Stimulated activated CD4-positive, alpha-beta T cell treated with anti-CD3 and anti-CD28 coated beads, Interleukin-15, amount 100 ng/mL, for 24 hours (primary cell): ENCODE measurements at places on chromosomes 16 and 17.

- DNase-seq, result peak; percentile 53
Measured at GRCh38 chr16:1533443-1533951, at the start of gene TMEM204. Gene TMEM204 (plus strand): TSS chr16:1533666. CDS start chr16:1534276, 610 bp downstream.

DNA sequence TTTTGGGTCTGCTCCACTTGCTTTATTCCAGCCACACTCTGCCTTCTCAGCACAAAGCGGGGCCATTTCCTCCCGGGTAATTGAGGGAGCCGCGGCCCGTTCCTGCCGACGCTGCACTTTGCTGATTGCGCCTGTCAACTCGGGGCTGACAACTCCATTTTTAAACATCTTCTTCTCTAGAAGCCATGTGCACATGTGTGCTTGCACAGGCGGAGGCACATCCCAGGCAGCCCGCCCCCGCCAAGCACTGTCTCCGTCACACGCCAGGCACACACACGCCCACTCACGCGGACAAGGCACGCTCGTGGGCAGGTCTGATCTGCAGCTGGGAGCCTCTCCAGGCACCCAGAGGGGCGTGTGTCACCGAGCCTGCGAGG, 63.2 kb downstream of the ENGASE start:
- no peak for DNase-seq

DNA sequence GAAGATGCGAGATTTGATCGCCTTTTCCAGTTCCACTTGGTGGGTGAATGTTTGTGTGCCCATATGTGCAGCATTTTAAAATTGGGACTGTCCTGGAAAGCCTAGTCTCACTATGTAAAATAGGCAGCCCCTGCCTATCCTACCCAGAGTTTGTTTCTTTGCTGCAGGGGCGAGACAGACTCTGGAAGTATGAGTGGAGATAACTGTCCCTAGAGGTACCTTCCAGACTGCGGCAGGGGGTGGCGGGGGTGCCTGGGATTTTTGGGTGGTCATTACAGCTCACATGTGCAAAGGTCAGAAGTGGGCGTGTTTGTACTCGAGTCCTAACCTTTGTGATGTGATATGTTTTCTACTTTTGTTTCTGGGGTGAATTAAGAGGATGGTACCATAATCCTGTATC, 36.6 kb downstream of the MPRIP start:
- DNase-seq, result no peak

DNA sequence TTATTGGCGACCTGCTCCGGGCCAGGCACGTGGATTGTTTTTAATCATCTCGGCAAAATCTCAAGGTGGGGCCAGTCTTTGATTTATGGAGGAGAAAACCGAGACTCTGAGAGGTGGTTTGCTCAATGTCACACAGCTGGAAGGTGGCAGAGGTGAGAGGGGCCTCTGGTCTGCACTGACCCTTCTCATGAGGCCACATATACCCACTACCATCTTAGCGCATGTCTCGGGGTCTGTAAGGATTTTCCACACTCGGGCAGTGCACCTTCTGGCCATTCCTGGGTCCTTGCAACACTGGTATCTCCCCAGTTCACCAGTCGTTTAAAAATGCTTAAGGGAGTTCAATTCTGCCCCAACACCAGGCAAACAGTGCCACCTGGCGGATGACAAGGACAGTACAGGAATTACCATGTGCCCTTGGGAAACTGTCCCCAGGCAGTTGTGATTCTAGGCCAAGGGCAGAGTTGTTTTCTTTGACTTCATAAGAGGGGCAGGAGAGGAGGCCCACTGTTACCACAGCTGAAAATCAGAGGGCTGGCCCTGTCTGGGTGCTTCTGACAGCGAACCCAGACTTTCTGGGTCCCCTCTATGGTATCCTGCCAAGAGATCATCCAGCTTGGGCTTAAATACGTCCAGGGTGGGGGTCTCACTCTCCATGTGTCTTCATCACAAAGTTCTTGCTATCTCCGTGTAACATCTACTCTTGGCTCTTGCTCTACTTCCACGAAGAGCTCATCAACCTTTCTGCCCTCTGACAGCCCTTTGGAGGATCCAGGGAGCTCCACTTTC, 39.4 kb upstream of the RAI1 start:
- DNase-seq, result peak; percentile 86

- DNase-seq, result no peak
Measured at GRCh38 chr17:48645639-48646182, 19.6 kb upstream of the HOXB9 start.

DNA sequence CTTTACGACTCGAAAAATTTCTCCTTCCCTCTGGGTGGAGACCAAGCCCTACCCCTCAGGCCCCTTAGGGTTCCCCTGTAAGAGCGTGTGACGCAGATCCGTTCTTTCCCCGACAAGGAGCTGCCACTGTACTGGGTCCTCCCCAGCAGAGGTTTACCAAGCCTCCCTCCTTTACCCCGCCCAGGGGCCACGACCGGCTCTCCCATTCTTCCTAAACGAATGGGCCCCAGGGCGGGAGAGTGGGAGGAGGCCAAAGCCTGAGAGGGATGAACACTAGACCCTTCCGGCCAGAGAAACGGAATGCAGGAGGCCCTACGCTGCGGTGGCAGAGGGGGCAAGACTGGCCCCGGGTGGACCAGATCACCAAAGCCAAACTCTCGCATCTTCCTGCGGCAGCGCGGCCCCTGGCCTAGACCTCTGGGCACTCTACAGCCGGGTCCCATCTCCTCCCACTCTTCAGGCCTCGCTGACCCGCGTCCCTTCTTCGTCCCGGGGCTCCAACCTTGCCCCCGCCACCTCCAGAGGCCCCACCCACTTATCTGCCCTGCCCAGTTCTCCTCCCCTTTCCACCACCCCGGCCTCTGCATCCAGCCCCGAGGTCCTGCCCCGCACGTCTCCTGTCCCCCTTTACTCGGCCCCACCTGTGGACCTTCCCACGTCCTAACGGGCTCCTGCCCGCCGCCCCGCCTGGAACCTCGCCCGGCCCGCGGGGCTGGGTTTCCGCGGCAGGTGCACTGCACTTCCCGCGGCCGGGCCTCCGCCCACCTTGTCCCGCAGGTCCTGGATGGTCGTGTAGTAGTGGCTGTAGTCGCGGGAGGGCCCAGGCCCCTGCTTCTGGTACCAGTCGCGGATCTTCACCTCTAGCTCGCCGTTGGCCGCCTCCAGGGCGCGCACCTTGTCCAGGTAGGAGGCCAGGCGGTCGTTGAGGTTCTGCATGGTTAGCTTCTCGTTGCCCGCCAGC, 765 bp downstream of the KRT19 start:
- DNase-seq, result peak; percentile 8

GRCh38 chr17:9472541-9472940, 103.1 kb downstream of the STX8 start:
- no peak for DNase-seq

DNA sequence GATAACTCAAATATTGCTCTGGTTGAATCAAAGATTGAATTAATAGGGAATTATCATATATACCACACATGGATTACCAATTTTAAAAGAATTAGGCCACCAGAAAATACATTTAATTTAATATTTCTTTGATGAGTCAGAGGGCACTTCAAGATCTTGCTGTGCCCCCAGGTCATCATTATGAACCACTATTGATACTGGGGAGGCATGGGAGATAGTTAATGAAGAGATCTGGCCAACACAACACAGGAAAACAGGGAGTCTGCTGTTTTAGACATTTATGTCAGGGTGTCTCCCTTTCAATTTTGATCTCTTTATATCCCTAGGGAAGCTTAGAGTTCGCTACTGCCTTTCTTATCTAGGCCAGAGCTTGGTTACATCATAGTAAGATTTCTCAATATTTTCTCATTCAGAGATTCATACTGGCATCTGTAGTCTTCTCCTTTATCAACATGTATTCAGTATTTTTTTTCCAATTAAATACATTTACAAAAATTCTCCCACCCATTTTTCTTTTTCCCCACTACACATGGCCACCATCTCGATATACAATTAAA, 158.3 kb upstream of the ZFHX3 start:
- no peak for DNase-seq

DNA sequence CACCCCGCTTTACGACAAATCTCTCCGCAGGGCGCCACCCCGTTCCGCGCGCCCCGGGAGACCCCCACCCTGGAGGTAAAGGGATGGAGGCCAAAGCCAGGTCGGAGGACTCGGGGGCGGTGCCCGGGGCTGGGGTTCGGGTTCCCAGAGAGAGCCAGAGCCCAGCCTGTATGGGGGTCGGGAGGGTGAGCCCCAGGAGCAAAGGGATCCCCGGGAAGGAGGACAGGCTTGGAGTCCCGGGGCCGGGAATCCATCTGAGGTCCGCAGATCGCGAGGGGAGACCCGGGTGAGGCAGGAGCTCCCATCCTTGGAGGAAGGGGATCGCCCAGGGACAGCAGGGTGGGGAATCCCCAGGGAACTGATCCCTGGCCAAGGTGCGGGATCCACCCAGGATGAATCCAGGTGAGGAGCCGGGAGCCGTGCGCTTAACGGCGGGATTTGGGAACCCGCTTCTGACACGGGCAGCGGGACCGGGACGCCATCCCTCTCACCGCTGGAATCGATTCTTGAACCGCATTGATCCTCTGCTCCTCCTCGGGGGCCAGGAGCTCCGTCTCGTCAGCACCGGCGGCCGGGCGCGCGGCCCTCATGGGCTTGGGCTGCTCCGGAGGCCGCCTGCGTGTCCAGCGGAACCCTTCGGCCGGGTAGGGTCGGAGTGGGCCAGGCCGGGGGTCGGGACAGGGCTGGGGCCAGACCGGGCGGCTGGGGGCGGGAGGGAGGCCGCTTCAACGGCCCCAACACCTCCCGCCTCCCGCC, at the start of gene MMD:
Gene MMD (minus strand): TSS at position 657 of the 756 bp plus-strand sequence. CDS start 140 bp downstream, at position 517.
- DNase-seq, result peak; percentile 37
